M059J (cell line): ENCODE measurements at places on chromosomes 5 and 9. TPM values are rescaled to one million over a fixed set of nuclear protein-coding genes. Genes with fewer than 3 reads are reported as not detected.

GABRB2 gene
- total RNA-seq, result not detected in 2 replicates

KIF12 gene
- 0.12 TPM in 1 of 2 replicates, not detected in the other for total RNA-seq

LSM11 gene
- 3.0 and 5.1 TPM in 2 replicates for total RNA-seq

UGT3A1 gene
- not detected in 2 replicates for total RNA-seq

DNA sequence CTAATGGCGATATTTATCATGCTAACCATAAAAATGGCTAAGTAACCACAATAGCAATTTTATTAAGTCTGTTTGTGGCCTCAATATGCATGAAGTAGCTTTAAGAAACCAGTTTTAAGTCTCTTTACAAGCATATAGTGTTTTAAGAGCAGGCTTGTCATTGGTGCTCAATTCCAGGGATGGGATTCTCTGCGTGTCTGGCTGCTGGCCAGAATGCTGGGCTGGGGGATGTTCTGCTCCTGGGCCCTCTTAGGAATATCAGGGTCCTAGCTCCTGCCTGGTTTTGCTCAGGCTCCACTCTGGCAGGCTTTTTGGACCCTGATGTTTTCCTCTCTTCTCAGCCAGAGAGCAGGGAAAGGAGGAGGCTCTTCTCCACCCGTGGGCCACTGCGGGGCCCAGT is 127.2 kb downstream of the PDE8B start:
- no peak for DNase-seq

- DNase-seq, result no peak
Observed at GRCh38 chr5:169192536-169192935, 108.4 kb downstream of the SLIT3 start.
